ENCODE measurements at places on chromosomes 2 and 18.
A peak's percentile ranks its signal among the peaks of the same experiment; 100 is the strongest.

DNA sequence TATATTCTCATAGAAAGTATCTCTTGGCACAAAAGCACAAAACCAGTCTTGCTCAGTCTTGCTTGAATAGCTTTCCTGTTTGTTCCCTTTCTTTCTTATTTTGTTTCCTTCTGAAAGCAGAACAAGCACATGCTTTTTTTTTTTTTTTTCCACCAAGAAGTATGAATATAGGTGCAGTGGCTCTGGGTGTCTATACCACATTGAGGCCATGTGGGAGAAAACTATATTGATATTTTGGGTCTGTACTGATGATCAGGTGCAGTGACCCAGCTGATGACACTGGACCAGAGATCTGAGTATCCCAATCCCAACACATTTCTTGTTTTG, 28.7 kb downstream of the GEMIN6 start:
- DNase-seq = no peak

GRCh38 chr2:231660860-231661259, 47.5 kb upstream of the PTMA start:
- no peak for DNase-seq

DNA sequence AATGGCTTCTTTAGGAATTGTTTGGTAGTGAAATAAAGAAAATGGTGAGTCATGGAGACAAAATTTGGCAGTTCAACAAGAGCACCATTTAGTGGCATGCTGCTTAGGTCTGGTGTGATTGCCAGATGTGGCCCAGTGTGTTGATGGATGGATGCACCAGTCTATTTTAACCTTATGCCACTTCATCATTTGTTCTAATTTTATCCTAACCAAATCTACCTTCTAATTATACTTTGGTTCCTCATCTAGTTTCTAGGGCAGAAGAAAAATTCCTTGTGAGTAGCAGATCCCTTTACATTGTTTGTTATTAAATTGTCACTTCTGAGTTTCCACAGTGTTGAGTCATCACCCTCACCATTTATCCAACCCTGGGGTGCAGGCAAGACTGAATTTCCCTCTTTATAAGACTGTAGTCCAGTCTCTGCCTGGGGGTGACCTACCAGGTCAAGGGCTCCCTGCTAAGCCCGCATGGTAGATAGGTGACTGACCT, 32.5 kb downstream of the NABP1 start:
- no peak for DNase-seq

DNA sequence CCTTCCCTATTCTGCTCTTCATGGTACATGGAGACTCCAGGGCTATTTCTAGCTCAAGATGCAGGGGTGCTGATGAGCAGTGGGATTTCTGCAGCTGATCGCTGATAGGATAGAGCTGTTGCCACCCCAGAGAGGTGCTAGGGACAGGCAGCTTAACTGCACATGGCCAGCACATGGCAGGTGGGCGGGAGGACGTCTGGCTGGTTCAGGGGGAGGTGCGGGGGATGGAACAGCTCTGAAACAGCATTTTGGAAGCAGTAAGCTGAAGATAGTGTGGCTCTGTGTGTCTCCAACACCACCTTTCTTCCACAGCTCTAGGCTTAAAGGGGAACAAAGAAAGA, 151.9 kb upstream of the PELI1 start:
- DNase-seq = no peak

DNA sequence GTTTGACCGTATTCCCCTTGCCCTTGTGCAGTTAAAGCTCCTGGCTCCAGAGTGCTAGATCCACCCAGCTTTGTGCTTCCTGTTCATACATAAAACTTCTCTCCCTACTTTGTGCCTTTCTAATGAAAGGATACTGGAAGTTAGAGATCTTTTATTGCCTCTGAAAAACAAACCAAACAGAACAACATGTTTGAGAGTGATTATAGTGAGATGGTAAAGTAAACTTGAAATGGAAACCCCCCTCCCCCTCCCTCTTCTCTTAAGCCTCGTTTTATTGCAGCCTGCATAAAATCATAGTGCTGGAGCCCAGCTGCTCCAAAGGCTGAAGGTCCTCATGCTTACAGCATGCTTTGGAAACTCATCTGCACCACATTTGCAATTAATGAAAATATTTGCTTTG, 125.1 kb downstream of the TANC1 start:
- DNase-seq = peak; percentile 77

DNA sequence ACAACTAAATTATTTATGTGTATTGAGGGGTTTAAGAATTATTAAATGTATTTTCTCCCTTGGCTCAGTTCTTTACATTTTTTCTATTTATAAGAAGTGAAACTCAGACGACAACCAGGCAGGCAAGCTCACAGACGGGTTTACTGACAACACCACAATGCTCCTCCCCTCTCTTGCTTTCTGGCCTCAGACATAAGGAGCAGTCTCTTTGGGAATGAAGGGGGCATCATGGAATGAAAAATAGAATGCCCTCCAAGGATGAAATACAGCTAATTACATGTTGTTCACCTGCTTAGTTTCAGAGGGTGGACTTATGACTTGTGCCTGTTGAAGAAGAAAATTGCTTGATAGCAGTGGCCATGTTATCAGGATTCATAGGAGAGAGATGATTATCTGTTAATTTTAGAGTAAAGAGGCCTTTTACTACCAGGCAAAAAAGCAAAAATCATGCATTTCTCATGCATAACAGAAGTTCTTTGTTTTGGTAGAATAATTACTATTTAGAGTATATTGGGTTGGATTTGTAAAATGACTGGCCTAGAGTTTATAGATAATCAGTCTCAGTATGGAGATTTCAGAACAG, 172.1 kb upstream of the LRRTM1 start:
- DNase-seq = peak; percentile 22

- DNase-seq = no peak
Observed at GRCh38 chr2:137123226-137123625, 357.9 kb downstream of the THSD7B start.

DNA sequence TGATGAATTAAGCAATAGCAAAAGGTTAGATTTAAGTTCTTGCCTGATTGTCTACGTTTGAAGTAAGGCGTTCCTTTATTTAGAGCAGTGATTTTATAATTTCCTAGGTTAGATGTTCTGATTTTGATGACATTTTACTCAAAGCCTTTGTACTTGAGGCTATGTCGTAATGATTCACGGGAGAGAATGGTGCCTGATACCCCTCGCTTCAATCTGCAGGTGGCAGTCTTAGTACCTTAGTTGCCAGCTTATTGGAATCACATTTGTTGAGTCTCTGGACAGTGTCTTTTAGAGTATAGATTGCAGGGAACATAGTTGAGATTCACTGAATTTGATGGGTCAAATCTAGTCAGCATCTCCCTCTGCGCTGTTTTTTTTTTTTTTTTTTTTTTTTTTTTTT, 89.5 kb downstream of the BIRC6 start:
- no peak for DNase-seq

GRCh38 chr18:53509886-53510285, 714.6 kb downstream of the MBD2 start:
- DNase-seq = no peak

DNA sequence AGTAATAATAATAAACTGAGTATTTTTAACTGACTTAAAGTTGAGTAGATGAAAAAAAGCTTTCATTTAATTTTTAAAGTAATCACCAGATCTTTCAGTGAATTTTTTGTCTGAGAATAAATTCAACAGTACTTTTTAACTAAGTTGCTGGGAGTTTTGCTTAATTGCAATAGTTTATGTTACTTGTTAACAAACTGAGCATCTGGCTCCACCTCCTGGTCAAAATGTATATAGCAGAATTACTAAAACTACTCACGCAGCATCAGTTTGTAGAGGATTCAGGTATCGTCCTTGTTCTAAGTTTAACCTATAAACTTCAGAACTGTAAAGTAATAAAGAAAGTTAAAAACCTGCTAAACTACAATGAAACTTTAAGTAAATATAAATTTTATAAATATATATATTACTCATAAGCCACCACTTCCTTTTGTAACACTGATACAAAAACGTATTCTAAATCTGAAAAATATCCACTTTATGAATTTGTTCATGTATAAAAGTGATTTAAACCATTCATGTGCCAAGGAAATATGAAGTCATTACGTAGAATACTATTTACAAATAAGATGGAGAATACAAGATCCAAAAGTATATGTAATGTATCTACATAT, 21.3 kb downstream of the NOL10 start:
- DNase-seq = peak; percentile 90

- no peak for DNase-seq
Observed at GRCh38 chr2:241947004-241947350, 77.4 kb downstream of the RTP5 start.

- DNase-seq = no peak
Observed at GRCh38 chr2:24871852-24872333, 48.1 kb downstream of the ADCY3 start.

- DNase-seq = peak; percentile 87
Observed at GRCh38 chr2:105641389-105641811, 103.3 kb upstream of the NCK2 start.

GRCh38 chr2:105576440-105577241, 168.1 kb upstream of the NCK2 start:
- DNase-seq = peak; percentile 76

DNA sequence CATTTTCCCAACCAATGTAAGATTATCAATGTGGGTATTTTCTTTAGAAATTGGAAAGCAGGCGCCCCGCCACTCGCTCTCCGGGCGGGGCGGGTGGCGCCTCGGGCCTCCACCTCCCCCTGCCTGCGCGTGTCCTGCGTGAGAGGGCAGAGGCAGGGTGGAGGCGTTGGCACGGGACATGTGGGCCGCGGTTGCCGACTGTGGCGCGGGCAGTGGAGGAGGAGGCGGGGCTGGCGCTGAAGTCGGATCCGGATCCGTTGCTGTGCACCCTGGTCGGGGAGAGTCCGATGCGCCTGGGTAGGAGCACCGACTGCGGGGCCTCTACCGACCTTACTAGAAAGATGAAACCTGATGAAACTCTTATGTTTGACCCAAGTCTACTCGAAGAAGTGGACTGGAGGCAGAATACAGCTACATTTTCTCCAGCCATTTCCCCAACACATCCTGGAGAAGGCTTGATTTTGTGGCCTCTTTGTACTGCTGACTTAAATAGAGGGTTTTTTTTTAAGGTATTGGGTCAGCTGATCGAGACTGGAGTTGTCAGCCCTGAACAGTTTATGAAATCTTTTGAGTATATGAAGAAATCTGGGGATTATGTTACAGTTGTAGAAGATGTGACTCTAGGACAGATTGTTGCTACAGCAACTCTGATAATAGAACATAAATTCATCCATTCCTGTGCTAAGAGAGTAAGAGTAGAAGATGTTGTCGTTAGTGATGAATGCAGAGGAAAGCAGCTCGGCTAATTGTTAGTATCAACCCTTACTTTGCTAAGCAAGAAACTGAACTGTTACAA, 37.9 kb downstream of the PMS1 start:
- no peak for DNase-seq

DNA sequence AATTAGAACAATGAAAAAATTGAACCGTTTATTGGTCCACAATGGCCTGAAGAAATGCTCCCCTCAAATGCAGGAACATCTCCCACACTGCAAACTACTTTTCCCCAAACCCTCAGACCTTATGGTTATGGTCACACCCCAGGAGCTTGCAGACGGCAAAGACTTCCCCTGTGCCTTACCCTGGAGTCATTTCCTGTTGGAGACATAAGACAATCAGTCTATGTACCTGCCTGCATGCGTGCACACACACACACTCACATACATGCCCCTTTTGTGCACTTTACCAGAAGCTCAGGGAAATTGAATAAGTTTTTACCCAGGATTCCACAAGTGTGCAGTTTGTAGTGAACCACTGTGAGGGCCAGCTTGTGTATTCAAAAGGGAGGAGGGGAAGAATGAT, 281.9 kb upstream of the CELF4 start:
- no peak for DNase-seq

DNA sequence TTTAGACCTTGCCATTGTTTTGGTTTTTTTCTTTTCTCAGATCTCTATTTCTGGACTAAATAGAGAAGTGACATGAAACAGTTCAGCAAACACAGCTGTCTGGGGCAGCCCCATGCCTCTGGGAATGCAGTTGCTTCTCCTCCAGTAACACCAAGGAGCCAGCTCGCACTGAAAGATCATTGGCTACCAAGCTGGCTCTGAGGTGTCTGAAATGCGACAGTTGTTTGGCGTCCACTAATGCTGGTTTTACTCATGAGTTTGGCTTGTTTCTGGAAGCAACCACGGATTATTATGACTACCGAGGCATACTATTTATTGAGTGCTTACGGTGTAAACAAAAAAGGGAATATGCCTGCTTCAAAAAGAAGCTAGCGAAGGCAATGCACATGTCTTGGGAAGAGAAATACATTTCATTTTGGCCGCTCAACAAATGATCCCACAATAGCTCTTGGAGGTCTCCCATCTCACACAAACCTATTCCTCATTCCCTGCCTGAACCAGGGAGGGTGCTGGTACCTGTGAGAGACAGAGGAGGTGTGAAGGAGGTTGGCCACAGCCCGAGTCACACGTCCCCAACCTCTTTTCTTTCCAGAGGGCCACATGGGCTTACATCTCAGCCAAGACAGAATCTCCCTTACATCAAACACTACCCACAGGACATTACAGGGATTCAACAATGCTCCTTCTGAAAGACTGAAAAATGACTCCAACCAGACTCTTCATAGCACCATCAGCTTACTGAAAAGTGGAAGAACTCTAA, 37.5 kb upstream of the NEB start:
- DNase-seq = peak; percentile 74

DNA sequence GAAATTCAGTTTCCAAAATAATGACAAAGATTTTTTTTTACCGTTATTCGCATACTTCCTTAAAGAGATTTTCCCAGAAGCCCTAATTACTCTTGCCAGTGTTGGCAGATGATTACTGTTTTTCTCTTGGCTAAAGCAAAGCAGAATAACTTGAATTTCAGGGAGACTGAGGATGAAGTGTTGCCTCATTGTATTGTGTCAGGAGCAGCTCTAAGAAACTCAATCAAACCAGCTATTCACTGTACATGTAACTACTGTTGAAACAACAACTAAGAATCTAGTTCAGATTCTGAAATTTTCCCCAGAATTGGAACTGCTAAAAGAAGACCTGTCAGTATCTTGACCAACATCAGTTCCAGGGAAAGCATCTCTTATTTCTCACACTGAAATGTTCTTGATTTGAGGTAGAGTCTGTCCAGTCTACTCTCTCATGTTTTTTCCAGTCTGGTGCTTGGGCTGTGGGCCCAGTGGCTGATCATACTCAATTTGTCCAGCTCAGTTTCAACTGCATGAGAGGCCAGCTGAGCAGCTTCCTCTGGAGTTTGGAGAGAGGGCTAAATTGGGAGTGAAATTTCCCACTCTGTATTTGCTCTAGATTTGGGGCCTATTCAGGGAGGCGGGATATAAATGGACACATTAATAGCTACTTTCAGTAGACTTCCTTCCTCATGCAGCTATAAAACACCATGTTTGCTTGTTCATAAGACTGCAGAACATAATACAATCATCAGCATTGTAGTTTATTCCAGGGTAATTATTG, 78.5 kb downstream of the PPP1R1C start:
- peak; percentile 43 for DNase-seq

- peak; percentile 2 for DNase-seq
Observed at GRCh38 chr18:71443706-71444480, 1100.2 kb downstream of the CBLN2 start.

GRCh38 chr18:33372442-33372841, 68.1 kb downstream of the CCDC178 start:
- DNase-seq = peak; percentile 12

GRCh38 chr2:222756362-222756831, 84.9 kb downstream of the MOGAT1 start:
- no peak for DNase-seq

GRCh38 chr2:95317123-95317500, 20.0 kb downstream of the KCNIP3 start:
- no peak for DNase-seq

- peak; percentile 25 for DNase-seq
Observed at GRCh38 chr2:191789796-191790195, 57.1 kb downstream of the CAVIN2 start.

- DNase-seq = no peak
Observed at GRCh38 chr2:12728221-12728777, 11.6 kb downstream of the TRIB2 start.

All from tongue (tissue), 3 donors.